Peyer's patch (tissue), 4 donors: ENCODE measurements at places on chromosomes 6 and 20. TPM values are rescaled to one million over a fixed set of nuclear protein-coding genes. Genes with fewer than 3 reads are reported as not detected.

Gene MARCKS
- total RNA-seq, result 38.4 TPM

Gene HSPA1L
- total RNA-seq, result not detected

Gene SLC22A2
- total RNA-seq, result not detected

Gene C20orf202
- total RNA-seq, result 1.7 TPM

Gene PI3
- not detected for total RNA-seq

Gene CDH4
- total RNA-seq, result not detected

DNA sequence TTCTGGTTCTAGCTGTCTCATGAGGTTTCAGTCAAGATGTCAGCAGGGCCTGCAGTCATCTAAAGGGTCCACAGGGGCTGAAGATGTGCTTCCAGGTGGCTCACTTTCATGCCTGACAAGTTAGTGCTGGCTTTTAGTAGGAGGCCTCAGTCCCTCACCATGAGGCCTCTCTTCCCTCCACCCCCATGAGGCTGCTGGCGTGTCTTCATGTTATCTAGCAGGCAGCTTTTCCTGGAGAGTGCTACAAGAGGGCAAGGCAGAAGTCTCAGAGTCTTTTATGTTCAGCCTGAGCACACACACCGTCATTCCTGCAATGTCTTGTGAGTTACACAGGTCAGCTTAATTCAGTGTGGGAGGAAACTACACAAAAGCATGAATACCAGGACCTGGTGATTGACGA is 769.9 kb downstream of the HDGFL1 start:
- H3K4me1 ChIP-seq, result no peaks in the 10 kb centered on the region
- no peaks in the 10 kb centered on the region for H3K27me3 ChIP-seq
- H3K27ac ChIP-seq, result no peak overlapping the region
- DNase-seq, result no peak

DNA sequence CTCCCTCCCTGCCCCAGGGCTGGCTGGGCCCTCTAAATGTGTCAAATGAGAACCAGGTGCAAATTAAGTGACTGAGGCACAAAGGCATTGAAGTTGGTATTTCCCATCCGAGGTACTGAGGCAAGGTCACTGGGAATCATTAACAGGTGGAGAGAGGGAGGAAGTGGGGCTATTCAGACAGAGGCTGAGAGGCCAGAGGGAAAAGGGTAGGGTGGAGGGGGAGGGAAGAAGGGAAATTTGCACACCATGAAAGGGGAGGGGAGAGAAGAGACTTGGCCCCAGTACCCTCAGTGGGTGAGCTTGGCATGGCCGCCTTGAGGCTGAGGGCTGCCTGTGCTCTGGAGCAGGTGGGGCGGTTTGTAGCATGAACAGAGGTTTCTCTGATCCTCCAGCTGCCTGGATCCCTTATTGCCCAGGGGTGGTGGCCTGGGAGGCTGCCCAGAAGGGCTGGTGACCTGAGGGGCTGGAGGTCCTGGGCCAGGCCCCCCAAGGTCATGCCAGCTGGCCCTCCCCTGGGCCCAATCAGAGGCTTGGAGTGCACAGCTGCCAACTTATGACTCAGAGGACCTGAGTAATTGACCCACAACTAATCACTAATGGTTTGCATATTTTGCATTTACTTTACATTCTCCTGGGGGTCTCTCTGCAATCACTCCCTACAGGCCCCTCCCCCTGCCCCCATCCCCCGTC is 40.3 kb upstream of the ZFAND3 start:
- H3K36me3 ChIP-seq, result no peaks in the 10 kb centered on the region
- no peak overlapping the region for H3K27ac ChIP-seq
- H3K4me3 ChIP-seq, result no peak overlapping the region

DNA sequence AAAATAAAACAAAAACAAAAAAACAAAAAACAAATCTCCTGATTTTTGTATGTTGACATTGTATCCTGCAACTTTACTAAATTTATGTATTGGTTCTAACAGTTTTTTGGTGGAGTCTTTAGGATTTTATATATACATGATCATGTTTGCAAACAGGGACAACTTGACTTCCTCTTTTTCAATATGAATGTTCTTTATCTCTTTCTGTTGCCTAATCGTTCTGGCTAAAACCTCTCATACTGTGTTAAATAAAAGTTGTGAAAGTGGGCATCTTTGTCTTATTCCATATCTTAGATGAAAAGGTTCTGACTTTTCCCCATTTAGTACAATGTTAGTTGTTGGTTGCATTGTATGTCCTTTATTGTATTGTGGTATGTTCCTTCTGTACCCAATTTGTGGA is 261.7 kb upstream of the NOX3 start:
- H3K27me3 ChIP-seq, result no peaks in the 10 kb centered on the region
- DNase-seq, result no peak
- H3K27ac ChIP-seq, result no peak overlapping the region
- H3K36me3 ChIP-seq, result no peaks in the 10 kb centered on the region

DNA sequence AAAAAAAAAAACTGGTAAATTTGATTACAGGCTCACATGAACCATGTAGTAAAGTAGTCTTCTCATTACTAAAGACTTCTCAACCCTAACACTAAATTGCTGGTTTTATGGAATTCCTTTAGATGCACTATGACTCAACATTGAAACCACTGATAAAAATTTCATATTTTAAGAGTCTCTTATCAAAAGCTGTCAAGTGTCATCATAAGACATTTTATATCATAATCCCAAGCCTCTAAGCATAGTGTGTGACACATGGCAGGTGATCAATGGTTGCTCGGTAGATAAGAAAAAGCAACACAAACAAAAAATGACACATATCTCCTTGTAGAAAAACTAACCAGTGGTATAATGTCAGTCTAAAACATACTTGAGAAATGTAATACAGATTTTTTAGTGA is 258.4 kb downstream of the RNGTT start:
- H3K36me3 ChIP-seq, result no peaks in the 10 kb centered on the region
- H3K27me3 ChIP-seq, result no peaks in the 10 kb centered on the region
- H3K27ac ChIP-seq, result no peak overlapping the region
- DNase-seq, result no peak

DNA sequence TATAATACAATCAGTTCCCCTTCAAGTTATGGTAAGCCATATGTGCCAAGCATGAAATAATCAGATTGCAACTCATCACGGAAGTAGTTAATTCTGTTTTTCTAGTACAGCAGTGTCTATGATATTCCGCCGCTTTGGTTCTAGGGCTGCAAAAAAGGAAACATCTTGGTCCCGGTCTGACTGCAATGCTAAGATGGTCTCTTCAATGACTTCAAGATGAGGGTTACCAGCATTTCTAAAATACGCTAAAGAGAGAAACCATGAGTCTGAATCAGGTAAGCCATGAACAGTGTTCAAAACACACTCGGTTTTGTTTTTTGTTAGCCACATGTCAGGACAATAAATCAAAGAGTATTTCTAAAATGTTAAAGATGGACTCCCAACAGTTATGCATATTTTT is 3.2 kb upstream of the ANKRD60 start:
- H3K27ac ChIP-seq, result no peak overlapping the region
- no peaks in the 10 kb centered on the region for H3K4me1 ChIP-seq
- peaks cover 10% of the 10 kb centered on the region for H3K36me3 ChIP-seq
- no peak overlapping the region for H3K4me3 ChIP-seq
- no peaks in the 10 kb centered on the region for H3K27me3 ChIP-seq
- no peak for DNase-seq

DNA sequence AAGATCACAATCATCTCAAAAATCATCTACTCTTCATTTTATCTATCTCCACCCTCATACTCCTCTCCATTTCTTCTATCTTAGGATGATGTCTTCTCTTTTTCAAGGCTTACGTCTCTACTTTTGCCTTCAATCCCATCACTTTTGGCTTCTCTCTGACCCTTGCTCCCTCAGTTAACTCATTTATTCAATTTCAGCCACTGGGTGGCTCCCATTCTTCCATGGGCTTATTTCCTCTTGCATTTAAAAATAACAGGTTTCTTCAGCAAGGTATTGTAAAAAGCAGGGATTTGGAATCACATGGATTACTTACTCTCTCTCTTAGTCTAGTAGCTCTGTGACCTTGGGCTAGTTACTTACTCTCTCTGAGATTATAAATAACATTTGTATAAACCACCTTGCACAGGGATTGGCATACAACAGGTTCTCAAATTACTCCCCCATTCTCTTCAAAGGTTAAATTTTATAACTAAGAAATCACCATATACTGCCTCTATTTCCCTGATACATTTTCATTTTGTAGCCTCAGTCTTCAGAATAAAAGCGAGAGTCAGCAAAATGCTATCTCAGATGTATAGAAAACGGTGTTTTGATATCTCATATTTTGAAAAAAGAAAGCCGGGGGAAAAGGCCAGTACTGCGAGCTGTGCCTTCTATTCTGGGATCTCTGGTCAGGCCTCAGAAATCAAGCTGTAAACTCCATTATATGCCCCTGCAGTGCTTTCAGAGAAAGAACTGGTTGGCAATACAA is 5.5 kb downstream of the ZSCAN12 start:
- no peak for DNase-seq
- no peak overlapping the region for H3K27ac ChIP-seq
- H3K27me3 ChIP-seq, result no peaks in the 10 kb centered on the region
- peaks cover 16% of the 10 kb centered on the region for H3K4me1 ChIP-seq

- DNase-seq, result no peak
- H3K36me3 ChIP-seq, result no peaks in the 10 kb centered on the region
- no peak overlapping the region for H3K4me3 ChIP-seq
- no peaks in the 10 kb centered on the region for H3K4me1 ChIP-seq
- H3K27me3 ChIP-seq, result no peaks in the 10 kb centered on the region
Measured at GRCh38 chr20:10282979-10283456, 64.4 kb downstream of the SNAP25 start.

DNA sequence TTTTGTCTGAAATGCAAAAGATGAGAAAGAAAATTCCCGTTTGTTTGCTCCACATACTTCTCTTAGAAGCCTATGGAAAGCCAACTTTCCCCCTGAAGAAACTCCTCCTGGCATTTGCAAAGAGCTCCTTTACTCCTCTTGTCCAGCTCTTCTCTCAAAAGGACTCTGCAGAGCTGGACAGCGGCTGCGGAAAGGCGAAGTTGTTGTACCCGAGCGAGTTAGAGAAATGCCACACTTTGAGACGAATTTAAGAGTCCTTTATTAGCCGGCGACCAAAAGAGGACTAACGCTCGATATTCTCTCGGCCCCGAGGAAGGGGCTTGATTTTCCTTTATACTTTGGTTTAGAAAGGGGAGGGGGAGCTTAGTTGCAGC is 157.8 kb downstream of the TRIM27 start:
- DNase-seq, result no peak
- no peaks in the 10 kb centered on the region for H3K36me3 ChIP-seq
- H3K27me3 ChIP-seq, result no peaks in the 10 kb centered on the region
- no peak overlapping the region for H3K4me3 ChIP-seq
- H3K4me1 ChIP-seq, result no peaks in the 10 kb centered on the region

GRCh38 chr6:155319902-155320301 is 5.6 kb upstream of the TFB1M start:
- no peak overlapping the region for H3K4me3 ChIP-seq
- H3K36me3 ChIP-seq, result no peaks in the 10 kb centered on the region
- DNase-seq, result no peak
- H3K27ac ChIP-seq, result no peak overlapping the region
- H3K4me1 ChIP-seq, result no peaks in the 10 kb centered on the region
- H3K27me3 ChIP-seq, result no peaks in the 10 kb centered on the region

DNA sequence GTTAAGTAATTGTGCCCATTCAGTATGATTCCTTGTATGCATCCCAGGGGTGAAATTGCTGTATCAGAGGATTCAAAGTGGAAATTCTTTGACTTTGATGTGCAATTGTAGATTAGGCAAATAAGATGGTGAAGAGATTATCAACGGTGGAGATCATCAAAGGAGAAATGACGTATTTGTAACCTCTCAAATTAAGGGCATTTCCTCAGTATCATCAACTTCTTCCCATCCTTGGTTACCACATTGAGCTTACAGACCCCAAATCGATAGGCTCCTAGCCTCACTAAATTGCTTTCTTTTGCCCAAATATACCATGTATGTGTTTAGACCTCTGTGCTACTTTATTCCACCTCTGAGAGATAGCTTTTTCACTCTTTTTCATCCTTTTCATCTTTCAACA is 213.1 kb upstream of the ZFP64 start:
- no peak overlapping the region for H3K4me3 ChIP-seq
- H3K27me3 ChIP-seq, result no peaks in the 10 kb centered on the region
- no peaks in the 10 kb centered on the region for H3K4me1 ChIP-seq
- DNase-seq, result no peak
- H3K36me3 ChIP-seq, result no peaks in the 10 kb centered on the region

- no peaks in the 10 kb centered on the region for H3K27me3 ChIP-seq
- no peak for DNase-seq
- H3K4me3 ChIP-seq, result no peak overlapping the region
- H3K4me1 ChIP-seq, result no peaks in the 10 kb centered on the region
Measured at GRCh38 chr6:79305020-79305419, 70.5 kb upstream of the HMGN3 start.

DNA sequence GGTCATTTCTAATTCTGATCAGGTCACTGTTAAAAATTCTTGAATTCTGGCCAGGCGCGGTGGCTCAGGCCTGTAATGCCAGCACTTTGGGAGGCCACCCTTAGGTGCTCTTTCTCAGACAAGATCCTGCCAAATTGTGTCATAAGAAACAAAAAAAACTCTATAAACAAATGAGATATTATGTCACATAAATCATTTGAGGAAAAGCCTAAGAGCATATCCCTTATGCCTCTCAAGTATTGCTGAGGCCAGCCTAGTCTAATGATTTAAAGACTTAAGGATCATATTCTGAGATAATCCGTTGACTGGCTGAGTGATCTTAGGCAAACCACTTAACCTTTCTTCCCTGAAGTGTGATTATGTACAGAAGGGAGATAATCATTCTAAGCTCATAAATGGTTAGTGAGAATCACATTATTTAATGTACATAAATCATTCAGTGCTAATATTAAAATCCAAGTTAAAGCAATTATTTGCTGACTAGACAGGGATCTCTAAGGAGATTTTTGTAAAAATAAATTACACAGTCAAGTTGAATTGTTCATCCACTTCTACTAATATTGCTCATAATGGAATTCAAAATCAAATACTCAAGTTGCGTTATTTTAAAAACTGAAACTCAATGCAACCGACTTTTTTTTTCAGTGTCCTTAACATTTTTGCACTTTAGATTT is 365.4 kb downstream of the PHF3 start:
- H3K27ac ChIP-seq, result no peak overlapping the region
- H3K4me1 ChIP-seq, result no peaks in the 10 kb centered on the region
- DNase-seq, result no peak
- H3K4me3 ChIP-seq, result no peak overlapping the region

GRCh38 chr6:111173946-111174345 is 86.6 kb downstream of the SLC16A10 start:
- no peak overlapping the region for H3K27ac ChIP-seq
- no peaks in the 10 kb centered on the region for H3K36me3 ChIP-seq
- no peak for DNase-seq
- no peaks in the 10 kb centered on the region for H3K27me3 ChIP-seq
- no peak overlapping the region for H3K4me3 ChIP-seq
- no peaks in the 10 kb centered on the region for H3K4me1 ChIP-seq

- H3K27ac ChIP-seq, result peak within 1 kb of the TSS; percentile 30
- H3K36me3 ChIP-seq, result no peaks in the 10 kb centered on the region
- H3K27me3 ChIP-seq, result no peaks in the 10 kb centered on the region
- H3K4me3 ChIP-seq, result peak within 1 kb of the TSS; percentile 49
Measured at GRCh38 chr6:37005061-37005810, at the start of gene FGD2. FGD2 (plus strand) TSS chr6:37005655; CDS start chr6:37005818, 163 bp downstream.

GRCh38 chr6:169173532-169174268 is 79.9 kb downstream of the THBS2 start:
- DNase-seq, result no peak
- no peaks in the 10 kb centered on the region for H3K4me1 ChIP-seq
- H3K36me3 ChIP-seq, result no peaks in the 10 kb centered on the region
- no peaks in the 10 kb centered on the region for H3K27me3 ChIP-seq

- no peak for DNase-seq
- no peaks in the 10 kb centered on the region for H3K27me3 ChIP-seq
- H3K4me1 ChIP-seq, result no peaks in the 10 kb centered on the region
- H3K4me3 ChIP-seq, result peak overlapping the region; percentile 73
- H3K36me3 ChIP-seq, result peaks cover 36% of the 10 kb centered on the region
- peak overlapping the region; percentile 100 for H3K27ac ChIP-seq
Measured at GRCh38 chr20:45935416-45936046, 1.0 kb downstream of the PCIF1 start.
